ENCODE measurements at places on chromosomes 3 and 15.

DNA sequence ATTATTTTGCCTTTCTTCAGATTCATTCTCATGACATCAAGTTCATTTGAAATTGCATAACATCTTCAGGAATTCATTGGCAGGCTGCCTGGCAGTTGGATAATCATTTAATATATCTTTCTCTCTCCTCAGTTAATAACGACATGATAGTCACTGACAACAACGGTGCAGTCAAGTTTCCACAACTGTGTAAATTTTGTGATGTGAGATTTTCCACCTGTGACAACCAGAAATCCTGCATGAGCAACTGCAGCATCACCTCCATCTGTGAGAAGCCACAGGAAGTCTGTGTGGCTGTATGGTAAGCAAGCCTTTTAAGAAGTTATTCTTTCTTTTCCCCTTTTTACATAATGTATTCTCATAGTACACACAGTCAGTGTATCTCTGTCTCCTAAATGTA is 38.2 kb downstream of the TGFBR2 start:
- DNase-seq, result no peak

DNA sequence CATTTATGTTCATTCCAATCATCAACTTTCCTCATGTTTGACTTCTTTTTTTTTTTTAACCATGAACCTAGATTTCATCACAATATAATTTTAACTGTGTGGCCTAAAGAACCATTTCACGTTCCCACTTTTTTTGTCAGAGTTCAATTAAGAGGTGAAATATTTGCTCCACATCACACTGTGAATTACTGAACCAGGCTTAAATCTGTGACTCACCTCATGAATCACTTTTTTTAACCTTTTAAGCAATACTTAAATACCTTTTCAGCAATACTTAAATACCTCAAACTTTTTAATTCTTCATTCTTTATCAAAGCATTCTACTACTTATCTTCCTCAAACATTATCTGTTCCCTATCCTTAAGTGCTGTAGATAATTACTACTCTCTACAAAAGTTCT is 137.6 kb downstream of the SI start:
- no peak for DNase-seq

DNA sequence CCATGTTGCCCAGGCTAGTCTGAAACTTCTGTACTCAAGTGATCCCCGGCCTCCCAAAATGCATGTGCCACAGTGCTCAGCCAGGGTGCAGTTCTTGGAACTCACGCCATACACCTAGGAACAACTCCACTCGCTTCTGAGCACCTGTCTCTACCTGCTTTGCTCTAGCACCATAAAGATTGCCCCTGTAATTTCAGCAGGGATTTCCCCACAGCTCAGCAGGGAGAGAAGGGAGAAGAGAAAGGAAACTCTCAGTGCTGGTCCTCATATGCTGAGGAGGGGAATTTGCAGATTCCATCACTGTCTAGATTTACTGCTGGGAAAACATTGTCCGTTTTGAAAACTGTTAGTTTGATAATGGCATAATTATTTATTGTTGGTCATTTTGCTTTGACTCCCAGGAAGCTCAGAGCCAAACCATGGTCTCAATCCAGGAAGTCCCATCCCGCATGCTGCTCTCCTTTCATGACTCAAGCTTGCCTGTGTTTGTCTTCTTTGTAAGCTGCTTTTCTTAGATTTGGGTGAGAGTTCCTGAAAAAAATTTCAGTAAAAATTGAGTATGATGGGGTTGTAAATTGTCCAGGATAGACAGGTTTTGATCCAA is 24.2 kb downstream of the TRIM71 start:
- DNase-seq, result peak; percentile 32

- DNase-seq, result no peak
Measured at GRCh38 chr15:75573648-75574384, 5.3 kb downstream of the PTPN9 start.

DNA sequence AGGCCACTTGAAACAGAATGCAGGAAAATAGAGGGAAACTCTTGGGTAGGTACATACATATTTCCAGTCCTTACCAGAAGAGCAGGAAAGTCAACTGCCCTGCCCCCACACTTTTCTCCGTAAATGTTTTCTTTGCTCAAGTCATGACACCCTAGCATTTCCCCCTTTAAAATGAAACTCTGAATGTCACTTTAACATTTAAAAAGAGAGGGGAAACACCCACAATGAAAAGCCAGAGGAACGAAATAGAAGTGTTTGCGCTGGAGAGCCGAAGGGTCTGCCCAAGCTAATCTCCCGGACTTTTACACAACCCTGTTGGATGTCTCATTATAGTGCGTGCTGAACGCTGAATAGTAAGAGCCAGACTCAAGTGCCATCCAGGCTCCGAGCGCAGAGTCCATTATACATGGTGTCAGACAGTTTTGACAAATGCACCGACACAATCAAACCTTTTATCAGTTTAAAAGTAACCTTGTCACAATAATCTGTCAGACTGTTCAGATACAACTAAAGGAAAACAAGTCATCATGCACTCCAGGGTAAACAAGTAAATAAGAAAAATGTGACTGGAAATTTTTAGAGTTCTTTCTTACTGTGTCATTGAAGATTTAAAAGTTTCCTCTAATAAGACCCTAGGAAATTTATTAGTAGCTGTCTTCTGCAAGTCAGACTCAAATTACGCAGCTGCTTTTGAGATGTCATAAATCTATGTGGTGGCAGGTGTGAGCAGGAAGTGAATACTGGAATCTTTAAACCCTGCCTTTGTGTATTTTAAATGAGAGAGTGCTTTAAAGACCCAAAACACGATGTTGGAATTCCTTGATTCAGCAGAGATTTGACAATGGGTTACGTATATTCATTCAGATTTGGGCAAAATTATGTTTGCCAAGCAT is 159.8 kb downstream of the RBMS3 start:
- no peak for DNase-seq

GRCh38 chr3:3031326-3031725 is 78.8 kb downstream of the IL5RA start:
- DNase-seq, result no peak

GRCh38 chr3:147940405-147941193 is 531.4 kb downstream of the ZIC1 start:
- DNase-seq, result no peak

DNA sequence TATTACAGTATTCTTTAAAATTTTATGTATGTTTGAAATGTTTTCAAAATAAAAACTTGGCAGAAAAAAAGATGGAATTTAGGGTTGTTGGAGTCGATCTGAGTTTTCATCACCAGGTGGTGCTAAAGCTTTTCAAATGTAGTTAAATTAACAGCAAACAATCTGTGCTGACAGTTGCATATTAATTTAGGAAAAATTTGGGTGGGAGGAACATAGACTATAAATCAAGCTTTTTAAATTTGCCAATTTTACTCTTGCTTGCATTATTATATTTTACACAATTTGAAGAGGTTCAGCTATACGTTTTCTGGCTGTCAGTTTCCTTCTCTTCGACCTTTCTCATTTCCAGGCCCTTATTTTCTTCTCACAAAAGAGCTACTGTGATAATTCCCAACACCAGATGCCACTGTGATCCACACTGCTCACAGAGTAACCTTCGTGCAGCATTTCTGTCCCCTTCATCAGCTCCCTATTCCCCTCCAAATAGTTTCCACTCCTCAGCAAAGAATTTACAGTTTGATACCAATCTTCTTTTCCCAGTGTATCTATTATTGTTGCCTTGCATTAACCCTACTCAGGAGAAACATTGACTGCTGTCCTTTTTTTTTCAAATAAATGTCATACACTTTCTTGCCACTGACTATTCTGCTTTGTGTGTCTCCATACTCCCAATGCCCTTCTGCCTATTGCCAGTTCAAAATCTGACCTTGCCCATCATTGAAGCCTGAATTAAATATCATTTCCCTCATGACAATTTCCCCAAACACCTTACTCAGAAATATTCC is 53.4 kb upstream of the EIF5A2 start:
- DNase-seq, result peak; percentile 57

- DNase-seq, result no peak
Measured at GRCh38 chr3:59885101-59885500, 835.3 kb upstream of the CFAP20DC start.

- DNase-seq, result no peak
Measured at GRCh38 chr3:43043071-43043766, 62.7 kb downstream of the POMGNT2 start.

GRCh38 chr3:152300029-152300731 is 31.5 kb downstream of the MBNL1 start:
- no peak for DNase-seq

DNA sequence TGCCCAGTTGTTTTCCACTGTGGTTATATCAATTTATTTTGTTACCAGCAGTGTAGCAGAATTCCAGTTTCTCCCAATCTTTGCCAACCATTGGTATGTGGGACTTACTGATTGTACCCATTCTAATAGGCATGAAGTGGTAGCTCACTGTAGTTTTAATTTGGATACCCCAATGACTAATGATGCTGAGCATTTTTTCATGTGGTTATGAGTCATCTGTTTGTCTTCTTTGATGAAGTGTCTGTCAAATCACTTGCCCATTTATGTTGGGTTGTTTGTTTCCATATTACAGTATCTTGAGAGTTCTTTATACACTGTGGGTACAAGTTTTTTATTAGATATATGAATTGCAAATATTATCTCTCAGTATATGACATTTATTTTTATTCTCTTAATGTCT is 644.3 kb downstream of the NR2F2 start:
- peak; percentile 6 for DNase-seq

GRCh38 chr3:31227131-31227562 is 305.6 kb upstream of the STT3B start:
- DNase-seq, result no peak

DNA sequence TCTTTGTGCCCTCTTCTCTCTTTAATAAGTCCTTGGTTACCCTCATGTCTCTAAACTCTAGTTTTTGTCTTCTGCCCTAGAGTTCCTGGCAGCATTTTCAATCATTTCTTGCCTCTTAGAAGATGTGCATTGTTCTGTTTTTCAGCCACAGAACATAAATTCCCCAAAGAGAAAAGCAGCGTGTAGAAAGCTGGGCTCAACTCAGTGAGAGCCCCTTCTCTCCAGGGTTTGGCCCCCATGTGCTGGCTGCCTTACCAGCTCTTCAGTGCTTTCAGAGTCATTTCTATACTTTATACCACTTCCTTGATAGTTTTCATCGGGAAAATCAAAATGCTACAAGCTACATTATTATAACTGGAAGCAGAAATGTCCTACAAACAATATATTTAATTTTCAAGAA is 369.1 kb upstream of the GRM7 start:
- DNase-seq, result no peak

GRCh38 chr15:55222588-55222987 is 25.8 kb upstream of the RSL24D1 start:
- DNase-seq, result no peak

DNA sequence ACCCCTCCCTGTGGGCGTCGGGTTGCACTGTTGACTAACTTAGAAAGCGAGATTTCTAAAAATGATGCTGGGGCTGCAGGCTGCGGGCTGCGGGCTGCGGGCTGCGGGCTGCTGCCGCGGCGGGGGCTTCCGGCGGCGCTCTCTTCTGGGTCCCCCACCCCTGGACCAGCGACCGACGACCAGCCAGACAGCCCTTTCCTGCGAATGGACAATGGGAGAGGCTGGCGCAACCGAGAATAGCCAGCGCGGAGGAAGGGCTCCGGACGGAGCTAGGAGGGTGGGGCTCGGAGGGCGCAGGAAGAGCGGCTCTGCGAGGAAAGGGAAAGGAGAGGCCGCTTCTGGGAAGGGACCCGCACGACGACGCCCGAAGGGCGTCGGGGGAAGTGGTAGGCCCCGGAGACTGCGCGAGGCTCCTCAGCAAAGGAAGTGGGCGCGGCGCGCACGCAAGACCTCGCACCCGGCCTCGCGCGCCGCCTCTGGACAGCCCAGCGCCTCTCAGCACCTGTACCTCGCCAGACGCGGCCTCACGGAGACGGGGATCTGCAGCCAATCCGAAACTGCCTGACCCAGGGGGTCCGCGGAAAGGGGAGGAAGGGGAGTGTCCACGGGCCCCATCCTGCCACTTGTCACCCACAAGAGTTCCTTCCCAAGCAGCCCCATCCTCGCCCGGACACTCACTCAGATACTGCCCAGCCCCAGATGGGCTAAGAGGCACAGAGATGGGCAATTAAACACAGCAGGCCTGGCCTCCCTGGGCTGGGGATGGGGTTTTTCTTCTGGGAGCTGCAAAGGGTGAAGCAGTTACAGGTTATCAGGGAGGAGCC is 70.7 kb downstream of the SLC12A8 start:
- no peak for DNase-seq

- DNase-seq, result no peak
Measured at GRCh38 chr15:87735522-87735921, 521.0 kb downstream of the NTRK3 start.

DNA sequence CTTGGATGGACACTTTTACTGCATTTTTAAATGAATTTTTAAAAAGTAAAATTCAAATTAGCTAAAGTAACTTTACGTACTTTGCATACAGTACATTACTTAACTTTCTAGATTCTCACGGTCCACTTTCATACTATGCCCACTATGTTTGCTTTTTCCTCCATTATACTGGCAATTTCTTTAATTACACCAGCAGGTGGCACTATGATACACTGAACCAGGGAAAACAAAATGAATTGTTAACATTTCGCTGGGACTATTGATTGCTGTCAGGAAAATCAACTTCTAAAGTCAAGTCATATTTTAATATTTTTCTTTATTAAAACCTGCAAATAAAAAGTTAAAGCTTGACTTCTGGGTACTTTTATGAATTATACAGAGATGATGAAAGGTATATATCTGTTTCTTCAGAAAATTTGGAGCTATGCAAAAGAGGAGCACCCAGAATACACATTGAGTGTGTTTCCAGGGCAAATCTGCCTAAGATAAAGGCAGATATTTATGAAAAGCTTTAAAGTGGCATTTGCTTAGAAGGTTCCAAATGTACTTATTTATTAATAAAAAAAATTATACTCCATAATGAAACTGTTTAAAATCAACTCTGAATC is 21.8 kb upstream of the POU1F1 start:
- peak; percentile 30 for DNase-seq

GRCh38 chr15:73495181-73495580 is 52.2 kb downstream of the REC114 start:
- no peak for DNase-seq

DNA sequence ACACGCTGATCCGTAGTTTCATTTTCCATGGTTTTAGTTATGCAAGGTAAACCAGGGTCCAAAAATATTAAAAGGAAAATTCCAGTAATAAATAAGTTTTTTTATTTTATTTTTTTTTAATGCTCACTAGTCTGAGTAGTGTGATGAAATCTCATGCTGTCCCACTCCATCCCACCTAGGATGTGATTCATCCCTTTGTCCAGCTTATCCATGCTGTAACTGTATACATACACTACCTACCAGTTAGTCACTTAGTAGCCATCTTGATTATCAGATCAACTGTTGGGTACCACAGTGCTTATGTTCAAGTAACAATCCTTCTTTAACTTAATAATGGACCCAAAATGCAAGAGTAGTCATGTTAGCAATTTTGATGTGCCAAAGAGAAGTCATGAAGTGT is 75.2 kb downstream of the ESYT3 start:
- no peak for DNase-seq

GRCh38 chr15:52112203-52112750 is 298 bp downstream of the BCL2L10 start:
- DNase-seq, result no peak

GRCh38 chr3:141410408-141410807 is 42.1 kb downstream of the ZBTB38 start:
- peak; percentile 46 for DNase-seq

Data from COLO829 (cell line).